Stimulated activated CD4-positive, alpha-beta T cell treated with anti-CD3 and anti-CD28 coated beads, Interleukin-4, amount 100 ng/mL, for 24 hours (primary cell): ENCODE measurements at places on chromosomes 3 and 15.

GRCh38 chr15:83714939-83715628 lies 61.2 kb downstream of the ADAMTSL3 start:
- DNase-seq, result no peak

- DNase-seq, result no peak
These were observed 13.9 kb downstream of the SEC61A1 start for GRCh38 chr3:128066114-128066513.

DNA sequence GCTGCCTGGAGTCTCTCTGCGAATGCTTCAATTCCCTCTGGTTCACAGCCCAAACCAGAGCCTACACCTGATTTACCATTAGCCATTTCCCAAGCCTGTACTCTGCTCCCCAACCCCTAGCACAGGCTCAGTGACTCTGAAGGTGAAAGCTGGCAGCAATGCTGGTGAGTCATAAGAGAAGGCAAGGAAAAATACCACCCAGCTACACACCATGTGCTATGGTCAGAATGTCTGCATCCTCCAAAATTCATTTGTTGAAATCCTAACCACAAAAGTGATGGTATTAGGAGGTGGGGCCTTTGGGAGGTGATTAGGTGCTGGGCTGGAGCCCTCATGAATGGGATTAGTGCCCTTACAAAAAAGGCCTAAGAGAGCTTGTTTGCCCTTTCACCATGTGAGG lies 117.1 kb upstream of the TJP1 start:
- no peak for DNase-seq

DNA sequence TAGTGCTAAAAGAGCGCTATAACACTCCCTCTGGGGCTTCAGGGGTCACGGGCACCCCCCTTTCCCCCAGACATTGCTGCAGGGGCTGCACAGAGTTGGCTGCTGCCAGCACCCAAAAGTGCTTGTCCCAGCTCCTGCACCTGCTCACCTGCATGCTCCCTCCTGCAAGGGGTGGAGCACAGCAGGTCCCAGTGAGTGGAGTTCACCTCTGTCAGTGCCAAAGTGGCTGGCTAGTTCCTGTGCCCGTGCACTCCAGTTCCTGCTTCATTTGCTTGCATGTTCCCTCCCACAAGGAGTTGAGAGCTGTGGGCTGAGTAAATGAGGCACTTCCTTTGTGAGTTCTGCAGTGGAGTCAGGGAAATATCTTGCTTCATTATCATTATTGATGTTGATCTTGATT lies 476.9 kb downstream of the SQOR start:
- no peak for DNase-seq

- DNase-seq, result no peak
These were observed 143.7 kb upstream of the NAALADL2 start for GRCh38 chr3:174715386-174715785.

DNA sequence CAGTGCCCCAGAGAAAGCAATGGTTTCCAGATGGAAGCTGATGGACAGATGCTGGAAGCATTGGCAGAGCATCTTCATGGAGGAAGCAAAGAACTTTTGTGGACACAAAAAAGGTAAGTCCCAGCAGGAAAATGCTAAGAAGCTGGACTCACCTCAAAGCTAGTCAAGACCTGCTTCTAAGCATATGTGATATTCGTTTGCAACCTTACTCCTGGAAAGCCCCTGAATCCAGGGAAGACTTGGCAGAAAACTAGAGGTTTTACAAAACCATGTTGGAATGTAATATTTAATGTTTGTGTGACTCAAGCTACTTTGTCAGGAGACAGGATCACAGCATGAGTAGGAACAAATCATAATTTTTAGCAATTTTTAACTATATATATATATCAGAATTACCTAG lies 288.2 kb downstream of the BCHE start:
- no peak for DNase-seq

GRCh38 chr15:51314391-51315337 lies 23.7 kb downstream of the CYP19A1 start:
- no peak for DNase-seq

GRCh38 chr3:123883701-123884202 lies 380 bp downstream of the MYLK start:
- DNase-seq, result no peak

DNA sequence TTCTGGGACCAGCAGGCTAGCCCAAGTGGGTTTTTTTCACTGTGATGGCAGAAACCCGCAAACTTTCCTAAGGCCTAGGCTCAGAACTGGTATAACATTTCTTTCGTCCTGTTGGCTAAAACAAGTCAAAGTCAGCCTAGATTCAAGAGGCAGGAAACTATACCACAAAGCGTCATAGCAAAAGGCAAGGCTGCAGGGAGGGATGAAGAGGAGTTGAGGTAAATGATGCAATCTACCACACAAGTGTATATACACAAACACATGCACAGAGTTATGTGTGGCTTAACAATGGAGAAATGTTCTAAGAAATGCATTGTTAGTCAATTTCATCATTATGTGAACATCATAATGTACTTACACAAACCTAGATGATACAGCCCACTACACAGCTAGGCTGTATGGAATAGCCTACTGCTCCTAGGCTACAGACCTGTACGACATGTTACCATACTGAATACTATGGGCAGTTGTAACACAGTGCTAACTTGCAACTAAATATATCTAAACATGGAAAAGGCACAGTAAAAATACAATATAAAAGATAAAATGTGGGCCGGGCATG lies 225.6 kb downstream of the TBL1XR1 start:
- no peak for DNase-seq

DNA sequence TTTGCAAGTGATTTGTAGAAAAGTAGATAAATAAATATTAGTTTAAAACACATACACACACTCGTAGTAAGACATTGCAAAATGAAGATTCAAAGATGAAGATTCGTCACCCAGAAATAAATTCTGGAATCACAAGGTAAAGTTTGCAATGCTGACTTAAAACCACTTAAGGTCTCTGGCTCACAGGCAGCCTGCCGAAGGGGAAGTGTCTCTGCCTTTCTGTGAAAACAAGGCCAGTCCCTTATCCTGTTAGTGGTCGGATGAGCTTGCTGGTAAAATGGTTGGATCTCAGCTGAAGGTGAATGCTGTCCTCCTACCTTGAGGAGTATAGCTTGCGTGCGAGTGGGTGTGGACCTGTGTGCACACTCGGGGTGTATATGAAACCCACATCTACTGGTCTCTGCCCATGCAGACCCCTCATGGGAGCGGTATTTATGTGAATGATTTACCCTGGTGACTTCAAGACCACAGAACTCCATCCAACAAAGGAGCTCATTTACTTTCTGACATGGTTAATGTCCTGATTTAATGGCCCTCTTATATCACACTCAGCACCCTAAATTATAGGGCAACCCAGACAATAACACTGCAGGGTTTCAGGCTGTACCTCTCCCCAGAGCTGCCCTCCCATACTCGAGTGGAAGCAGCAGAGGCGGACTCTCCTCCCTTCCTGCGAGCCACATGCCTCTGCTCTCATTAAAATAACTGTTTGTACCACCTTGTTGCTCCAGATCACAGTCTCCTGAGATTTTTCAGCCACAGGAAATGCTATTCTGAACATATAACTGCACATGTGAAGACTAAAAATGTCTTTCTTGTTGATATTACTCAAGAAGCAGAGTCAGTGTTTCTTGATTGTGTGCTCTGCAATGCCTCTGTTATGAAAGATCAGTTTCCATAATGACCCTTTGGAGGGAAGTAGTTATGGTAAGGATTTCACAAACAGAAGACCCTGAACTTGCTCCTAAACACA lies 45.9 kb upstream of the ALDH1A3 start:
- no peak for DNase-seq

GRCh38 chr15:57305009-57305408 lies 71.3 kb upstream of the CGNL1 start:
- no peak for DNase-seq

GRCh38 chr3:78977073-78977472 lies 790.7 kb downstream of the ROBO1 start:
- no peak for DNase-seq

DNA sequence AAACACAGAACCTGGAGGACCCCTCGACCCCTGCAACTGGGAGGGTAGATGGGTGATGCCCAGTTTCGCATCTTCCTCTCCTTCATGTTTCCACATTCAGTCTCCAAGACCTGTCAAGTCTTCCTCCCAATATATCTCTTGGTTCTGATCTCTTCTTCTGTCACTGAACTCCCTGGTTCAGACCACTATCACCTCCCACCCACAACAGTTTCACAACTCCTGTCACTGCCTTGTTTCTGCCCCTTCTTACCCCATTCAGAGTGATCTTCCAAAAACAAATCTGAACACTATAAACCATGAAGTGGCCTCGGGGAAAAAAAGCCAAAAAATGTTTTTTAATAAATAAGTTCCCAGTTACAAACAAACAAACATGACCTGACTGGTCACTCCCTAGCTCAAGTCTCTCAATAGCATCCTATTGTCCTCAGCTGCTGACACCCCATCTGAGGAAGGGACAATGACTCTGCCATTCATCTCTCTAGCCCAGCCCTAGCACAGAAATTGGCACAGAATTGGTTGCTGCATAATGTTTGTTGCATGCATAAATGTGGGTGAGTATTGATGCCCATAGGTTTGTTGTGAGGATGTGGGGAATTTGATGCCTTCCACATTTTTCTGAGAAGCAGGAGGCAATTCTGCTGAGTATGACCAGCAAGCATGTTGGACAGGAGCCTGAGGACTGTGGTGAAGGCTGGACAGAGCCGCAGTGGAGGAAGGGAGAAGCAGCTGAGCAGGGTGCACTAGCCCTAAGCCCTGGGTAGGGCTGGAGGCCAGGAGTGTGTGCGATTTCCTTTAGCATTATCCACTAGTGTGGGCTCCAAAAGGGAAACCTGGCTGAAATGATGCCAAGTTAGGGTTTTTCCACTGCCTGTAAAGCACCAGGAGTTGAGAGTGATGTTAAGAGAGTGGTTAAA lies 12.2 kb upstream of the XYLB start:
- no peak for DNase-seq

GRCh38 chr3:94875149-94875548 lies 812.3 kb downstream of the NSUN3 start:
- no peak for DNase-seq

DNA sequence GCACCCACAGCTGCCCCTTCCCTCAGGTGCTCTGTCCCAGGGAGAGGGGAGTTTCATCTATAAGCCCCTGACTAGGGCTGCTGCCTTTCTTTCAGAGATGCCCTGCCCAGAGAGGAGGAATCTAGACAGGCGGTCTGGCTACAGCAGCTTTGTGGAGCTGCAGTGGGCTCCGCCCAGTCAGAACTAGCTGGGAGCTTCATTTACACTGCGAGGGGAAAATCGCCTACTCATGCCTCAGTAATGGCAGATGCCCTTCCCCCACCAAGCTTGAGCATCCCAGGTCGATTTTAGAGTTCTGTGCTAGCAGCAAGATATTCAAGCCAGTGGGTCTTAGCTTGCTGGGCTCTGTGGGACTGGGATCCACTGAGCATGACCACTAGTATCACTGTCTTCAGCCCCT lies 181.2 kb upstream of the RARB start:
- DNase-seq, result no peak

- no peak for DNase-seq
These were observed 2.7 kb upstream of the CDC25A start for GRCh38 chr3:48190911-48191310.

DNA sequence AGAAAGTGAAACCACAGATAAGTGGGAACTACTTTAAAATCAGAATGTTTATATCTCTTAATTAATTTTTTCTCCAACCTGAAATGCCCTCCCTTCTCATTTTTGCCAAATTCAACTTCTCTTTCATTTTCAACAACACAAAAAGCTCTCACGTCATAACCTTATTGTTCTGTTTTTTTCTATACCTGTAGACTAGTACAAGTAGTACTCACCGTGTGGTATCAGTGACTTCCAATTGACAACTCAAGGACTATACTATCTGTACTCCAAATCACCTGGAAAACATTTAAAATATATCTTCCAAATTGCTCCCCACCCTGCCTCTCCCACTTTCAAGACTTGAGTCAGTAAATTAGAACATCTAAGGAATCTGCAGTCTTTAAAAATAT lies 72.8 kb upstream of the ZNF280D start:
- DNase-seq, result no peak

GRCh38 chr15:58510715-58511598 lies 79.2 kb downstream of the LIPC start:
- no peak for DNase-seq

GRCh38 chr3:164144824-164145223 lies 933.5 kb downstream of the SI start:
- no peak for DNase-seq

DNA sequence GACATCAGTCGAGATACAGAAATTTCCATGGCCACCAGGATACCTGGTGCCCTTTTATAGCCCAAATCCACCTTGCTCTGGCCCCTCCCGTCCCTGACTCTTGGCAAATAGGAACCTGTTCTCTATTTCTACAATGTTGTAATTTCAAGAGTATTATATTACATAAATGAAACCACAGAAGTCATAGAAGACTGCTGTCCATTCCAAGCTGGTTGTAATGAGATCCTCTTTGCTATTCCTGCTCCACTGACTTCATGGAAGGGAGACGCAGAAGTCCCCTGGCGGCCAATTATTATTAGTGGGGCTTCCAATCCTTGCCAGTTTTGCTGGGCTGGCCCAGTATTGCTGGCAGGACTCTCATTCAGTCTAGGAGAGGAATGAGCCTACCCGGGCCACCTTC lies 26.6 kb downstream of the DCP1A start:
- DNase-seq, result no peak

- no peak for DNase-seq
These were observed 57.9 kb upstream of the EPHA6 start for GRCh38 chr3:96756516-96756915.

DNA sequence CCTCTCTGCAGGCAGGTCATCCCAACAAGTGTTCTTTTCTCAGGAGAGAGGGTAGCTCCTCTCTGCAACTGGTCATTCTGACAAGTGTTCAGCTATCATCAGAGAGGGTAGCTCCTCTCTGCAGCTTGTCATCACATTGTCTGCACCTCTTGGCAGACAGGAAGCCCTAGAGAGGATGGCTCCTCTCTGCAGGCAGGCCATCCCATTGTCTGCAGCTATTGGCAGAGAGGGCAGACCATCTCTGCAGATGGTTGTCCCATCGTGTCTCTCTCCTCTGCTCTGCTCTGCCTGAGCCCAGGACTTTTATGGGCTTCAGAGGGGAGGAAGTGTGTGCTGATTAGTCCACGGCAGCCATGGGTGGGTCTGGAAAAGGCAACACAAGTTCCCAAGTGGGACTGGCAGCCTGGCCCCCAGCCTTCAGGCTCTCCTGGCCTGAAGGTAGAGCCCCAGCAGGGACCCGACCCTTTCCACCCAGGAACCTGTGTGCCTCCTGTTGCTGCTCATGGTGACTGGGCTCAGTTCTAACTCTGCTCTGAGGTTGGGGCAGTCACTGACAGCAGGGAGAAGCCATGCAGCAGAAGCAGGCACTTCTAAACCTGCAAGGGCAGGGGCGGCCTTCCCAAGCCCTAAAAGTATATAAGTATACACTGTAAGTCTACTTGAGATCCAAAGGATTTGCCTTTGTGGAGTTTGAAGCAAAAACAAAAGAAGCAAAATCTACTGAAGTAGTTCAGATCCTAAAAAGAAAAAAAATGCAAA lies 637.9 kb downstream of the PLOD2 start:
- no peak for DNase-seq

- DNase-seq, result no peak
These were observed 46.5 kb upstream of the LIMD1 start for GRCh38 chr3:45547764-45548680.

DNA sequence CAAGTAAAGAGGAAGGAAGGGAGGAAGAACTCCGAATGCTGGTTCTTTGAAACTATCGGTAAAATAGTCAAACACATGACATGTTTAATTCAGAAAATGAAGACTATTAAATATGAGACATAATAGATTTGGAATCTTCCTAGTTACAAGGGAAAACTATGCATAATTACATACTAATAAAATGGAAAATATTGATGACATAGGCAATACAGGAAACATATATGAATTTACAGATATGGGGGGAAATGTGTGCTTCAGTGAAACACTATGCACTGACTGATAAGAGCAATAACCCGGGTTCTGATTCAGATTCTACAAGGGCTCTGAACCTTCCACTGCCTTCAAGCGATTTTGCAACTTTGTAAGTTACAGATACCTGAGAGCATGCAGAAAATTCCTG lies 185.9 kb downstream of the PDE8A start:
- no peak for DNase-seq
